ENCODE measurements at places on chromosomes 2 and 18. TPM values are rescaled to one million over a fixed set of nuclear protein-coding genes. Genes with fewer than 3 reads are reported as not detected.

The NOTO gene
- total RNA-seq = not detected

The MRO gene
- total RNA-seq = 2.0 TPM

The POTEJ gene
- not detected for total RNA-seq

The LRRTM4 gene
- 18.1 TPM for total RNA-seq

The PDK1 gene
- total RNA-seq = 18.9 TPM

The GPR75 gene
- total RNA-seq = 2.5 TPM

The AP1S3 gene
- 5.8 TPM for total RNA-seq

The CYP27C1 gene
- 0.31 TPM for total RNA-seq

The CRACDL gene
- total RNA-seq = 12.4 TPM

The CDKL4 gene
- 0.53 TPM for total RNA-seq

The LOXL3 gene
- total RNA-seq = 9.2 TPM

The ACADL gene
- total RNA-seq = 32.4 TPM

The MSTN gene
- total RNA-seq = 0.85 TPM

The INHA gene
- 0.53 TPM for total RNA-seq

The C2orf66 gene
- 0.36 TPM for total RNA-seq

The ZNF638 gene
- 211 TPM for total RNA-seq

The DYNAP gene
- not detected for total RNA-seq

The IL1B gene
- 23.6 TPM for total RNA-seq

The LIMS4 gene
- 2.2 TPM for total RNA-seq

The IL36G gene
- not detected for total RNA-seq

The DYSF gene
- 21.8 TPM for total RNA-seq

The CRIM1 gene
- total RNA-seq = 209 TPM

The FKBP7 gene
- total RNA-seq = 25.3 TPM

The AQP12A gene
- not detected for total RNA-seq

The CSRNP3 gene
- 8.3 TPM for total RNA-seq

The ATP8B1 gene
- 10.5 TPM for total RNA-seq

The RALBP1 gene
- total RNA-seq = 74.2 TPM

The FER1L5 gene
- 0.71 TPM for total RNA-seq

The WDR7 gene
- 43.0 TPM for total RNA-seq

The CCDC148 gene
- 2.9 TPM for total RNA-seq

The DSEL gene
- 9.9 TPM for total RNA-seq

The ITGB6 gene
- total RNA-seq = not detected
